ENCODE measurements at places on chromosomes 12 and 14.

GRCh38 chr12:30296486-30296885 is 399.2 kb downstream of the IPO8 start:
- DNase-seq = no peak

- DNase-seq = no peak
Measured at GRCh38 chr12:64714551-64714968, 44.6 kb downstream of the GNS start.

DNA sequence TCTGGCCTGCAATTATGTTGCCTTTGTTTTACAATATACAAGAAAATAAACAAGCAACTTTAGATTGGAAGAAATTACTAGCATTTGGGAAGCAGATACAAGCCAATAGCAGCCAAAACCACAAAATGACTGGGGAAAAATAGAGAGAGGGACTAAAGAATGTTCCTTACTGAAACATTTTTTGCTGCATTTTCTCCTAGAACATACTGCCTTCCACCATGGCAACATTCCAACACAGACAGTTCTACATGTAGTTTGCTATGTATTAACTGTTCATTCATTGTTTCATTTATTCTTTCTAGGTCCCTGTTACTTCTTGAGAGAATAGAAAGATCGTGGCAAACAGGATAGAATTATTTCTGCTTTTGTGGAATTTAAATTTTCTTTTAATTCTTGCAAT is 530.2 kb downstream of the RPS29 start:
- no peak for DNase-seq

DNA sequence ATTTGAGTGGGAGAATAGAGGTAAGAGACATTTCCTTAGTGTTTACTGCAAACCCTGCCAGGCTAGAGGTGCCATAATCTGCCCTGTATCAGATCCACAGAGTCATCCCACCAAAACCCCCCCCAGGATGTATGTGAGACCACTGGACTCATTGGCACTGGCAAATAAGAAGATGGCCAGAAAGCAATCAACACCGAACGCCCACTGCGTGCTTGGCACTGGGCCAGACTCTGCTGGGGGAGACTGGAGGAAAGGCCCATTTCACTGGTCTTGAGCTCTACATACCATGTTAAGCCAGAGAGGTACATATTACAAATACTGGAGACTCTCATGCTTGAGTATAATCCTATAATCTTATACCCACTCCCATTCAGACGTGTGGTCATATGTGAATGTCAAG is 44.0 kb downstream of the SMUG1 start:
- no peak for DNase-seq

GRCh38 chr14:21725250-21725649 is 51.6 kb upstream of the OR4E1 start:
- no peak for DNase-seq

DNA sequence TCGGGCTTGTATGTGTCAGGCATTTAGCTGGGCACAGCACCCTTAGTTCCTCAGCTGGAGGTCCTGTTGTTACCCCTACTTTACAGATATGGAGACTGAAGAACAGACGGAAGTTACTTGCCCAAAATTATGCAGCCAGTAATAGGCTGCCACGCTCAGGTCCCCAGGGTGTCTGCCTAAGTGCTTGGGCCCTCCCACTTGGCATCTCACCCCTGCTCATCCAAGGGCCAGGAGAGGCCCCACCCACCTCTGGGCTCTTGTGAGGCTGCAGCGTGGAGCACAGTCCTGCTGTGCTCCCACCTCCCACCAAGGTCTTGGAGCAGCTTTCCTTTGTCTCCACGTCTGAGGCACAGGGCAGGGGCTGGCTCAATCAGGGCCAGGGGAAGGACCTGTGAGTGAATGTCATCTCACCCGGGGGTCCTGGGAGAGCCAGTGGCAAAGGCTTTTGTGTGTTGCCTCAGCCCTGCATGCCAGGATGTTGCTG is 64.6 kb downstream of the BEGAIN start:
- DNase-seq = no peak

- no peak for DNase-seq
Measured at GRCh38 chr12:24537083-24537860, 411.6 kb downstream of the BCAT1 start.

GRCh38 chr12:9256341-9256740 is 48.1 kb upstream of the PZP start:
- DNase-seq = no peak

- peak; percentile 99 for DNase-seq
Measured at GRCh38 chr14:61558271-61558670, 137.0 kb upstream of the HIF1A start.

- DNase-seq = no peak
Measured at GRCh38 chr12:76702946-76703345, 61.0 kb upstream of the ZDHHC17 start.

DNA sequence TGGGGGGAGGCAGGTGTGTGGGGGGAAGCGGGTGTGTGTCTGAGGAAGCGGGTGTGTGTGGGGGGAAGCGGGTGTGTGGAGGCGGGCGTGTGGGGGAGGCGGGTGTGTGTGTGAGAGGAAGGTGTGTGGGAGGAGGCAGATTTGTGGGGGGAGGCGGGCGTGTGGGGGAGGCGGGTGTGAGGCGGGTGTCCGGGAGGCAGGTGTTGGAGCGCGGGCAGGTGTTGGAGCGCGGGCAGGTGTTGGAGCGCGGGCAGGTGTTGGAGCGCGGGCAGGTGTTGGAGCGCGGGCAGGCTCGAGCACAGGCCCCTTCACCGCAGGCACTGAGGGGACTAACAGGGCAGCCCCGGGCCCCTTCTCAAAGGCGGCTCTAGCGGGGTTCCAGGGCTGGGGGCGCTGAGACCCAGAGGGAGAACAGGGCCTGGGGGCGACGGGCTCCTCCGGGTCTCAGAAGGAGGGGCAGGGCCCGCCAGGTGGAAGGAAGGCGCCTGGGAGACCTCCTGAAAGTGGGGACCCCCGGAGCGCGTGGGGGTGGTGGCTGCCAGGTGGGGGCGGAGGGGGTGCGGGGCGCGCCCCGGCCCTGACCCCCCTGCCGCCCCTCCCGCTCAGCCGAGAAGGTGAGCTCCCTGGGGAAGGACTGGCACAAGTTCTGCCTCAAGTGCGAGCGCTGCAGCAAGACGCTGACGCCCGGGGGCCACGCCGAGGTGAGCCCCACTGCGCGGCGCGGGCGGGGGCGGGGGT is 3.2 kb downstream of the CRIP2 start:
- DNase-seq = no peak

DNA sequence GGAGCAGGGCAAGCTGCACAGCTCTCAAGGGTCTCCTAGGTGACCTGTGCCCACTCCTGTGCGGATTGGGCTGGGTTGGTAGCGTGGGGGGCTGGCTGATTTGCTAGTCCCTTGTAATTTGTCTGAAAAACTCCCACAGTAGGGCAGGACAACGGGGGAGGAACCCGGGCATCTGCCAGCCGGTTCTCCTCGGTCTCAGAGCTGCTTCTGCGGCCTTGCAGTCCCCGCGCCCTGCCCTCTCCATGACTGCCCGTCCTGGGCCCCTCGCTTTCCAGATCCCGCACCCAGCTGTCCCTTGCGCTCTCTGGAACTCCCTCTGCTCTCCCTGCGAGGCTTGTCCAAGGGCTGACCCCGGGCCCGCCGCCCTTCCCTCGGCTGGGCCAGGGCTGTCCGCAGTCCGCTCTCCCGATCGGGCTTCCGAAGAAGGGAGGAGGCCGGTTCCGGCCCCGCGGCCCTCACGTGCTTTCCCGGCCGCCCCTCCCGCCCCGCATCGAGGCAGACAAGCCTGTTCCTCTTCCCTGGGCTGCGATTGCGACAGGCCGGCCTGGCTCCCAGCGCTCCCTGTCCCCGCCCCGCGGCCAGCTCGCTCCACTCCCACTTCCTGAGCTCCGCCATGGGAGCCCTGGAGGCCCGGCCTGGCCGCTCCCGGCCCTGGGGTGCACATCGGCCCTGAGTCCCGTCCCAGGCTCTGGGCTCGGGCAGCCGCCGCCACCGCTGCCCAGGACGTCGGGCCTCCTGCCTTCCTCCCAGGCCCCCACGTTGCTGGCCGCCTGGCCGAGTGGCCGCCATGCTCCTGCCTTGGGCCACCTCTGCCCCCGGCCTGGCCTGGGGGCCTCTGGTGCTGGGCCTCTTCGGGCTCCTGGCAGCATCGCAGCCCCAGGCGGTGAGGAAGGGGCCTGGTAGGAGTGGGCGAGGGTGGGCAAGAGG is at the start of gene LTBR:
Gene LTBR (plus strand): TSS at position 591 of the 927 bp plus-strand sequence. CDS start 197 bp downstream, at position 788.
- peak; percentile 50 for DNase-seq

DNA sequence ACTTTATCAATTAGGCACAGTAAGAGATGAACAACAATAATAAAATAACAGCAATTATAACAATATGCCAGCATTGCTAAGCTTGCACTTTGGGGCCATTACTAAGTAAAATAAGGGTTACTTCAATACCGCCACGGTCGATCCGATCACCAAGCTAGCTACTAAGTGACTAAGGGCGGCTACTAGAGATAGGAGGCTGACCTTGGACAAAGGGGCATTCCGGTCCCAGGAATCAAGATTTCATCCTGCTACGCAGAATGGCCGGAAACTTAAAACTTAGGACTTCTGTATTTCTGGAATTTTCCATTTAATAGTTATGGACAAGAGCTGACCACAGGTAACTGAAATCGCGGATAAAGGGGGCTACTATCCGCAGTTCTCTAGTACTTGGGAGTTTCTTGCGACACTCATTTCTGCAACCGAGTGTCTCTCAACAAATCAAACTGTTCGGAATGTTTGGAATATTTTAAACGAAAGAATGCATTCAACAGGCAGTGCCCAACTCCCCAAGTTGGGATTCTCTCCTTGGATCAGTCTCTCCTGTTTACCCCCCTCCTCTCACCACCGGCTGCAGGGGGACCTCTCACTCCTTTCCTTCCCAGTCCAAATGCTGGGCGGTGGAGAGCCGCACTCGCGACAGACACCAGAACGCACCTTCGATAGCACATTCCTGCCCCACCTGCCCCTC is 650 bp downstream of the HEBP1 start:
- no peak for DNase-seq

DNA sequence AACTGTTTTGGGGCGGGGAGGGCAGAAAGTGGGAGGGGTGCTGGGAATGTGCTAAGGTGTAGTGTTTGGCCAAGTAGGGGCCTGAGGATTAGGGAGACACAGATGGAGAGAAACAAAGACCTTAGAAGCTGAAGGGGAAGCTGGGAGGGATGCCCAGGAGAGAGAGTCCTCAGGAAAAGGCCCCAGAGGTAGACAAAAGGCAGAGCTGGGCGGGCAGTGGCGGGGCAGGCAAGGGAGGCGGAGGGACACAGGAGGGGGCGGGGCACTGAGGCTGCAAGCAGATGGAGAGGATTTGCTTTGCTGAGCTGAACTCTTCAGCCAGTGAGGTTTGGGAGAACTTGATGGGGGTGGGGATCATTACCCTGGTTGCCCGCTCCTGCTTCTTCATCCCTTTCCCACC is 2.8 kb downstream of the PTMS start:
- DNase-seq = no peak

DNA sequence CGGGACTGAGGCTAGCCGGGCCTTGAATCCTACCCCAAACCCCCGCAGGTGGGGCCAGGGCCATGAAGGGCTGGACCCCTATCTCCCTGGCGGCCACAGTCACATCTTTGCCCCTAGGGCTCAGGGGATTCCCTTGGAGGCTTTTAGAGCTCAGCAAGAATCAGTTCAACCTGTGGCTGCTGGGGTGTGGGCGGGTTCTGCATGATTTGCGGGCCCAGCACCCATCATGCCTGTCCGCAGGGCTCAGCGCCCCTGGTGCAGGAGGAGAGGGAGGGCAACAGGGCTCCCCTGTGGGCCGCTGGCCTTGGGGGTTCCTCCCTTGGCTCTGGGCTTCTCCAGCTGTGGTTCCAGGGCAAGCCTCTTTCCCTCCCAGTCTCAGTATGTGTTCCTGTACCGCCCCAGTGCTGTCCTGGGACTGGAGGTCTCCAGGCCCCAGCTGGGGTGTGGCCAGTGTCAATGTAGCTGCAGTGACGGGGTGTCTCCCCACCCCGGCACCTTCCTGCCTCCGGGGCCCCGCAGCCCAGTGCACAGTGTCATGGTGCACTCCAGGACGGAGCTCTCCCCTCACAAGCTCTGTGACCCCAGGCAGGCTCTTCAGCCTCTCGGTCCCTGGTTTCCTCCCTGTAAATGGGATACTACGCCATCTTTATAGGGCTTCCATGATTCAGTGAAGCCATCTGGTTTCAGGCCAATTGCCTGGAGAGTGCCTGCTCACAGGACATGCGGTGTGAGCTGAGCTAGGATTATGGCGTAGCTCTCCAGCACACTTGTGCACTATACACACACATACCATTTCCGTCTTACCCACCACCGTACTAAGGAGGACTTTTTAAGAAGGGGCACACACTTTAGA is 9.9 kb upstream of the LBHD2 start:
- no peak for DNase-seq

GRCh38 chr12:124753993-124754392 is 109.7 kb downstream of the SCARB1 start:
- no peak for DNase-seq

GRCh38 chr14:99473458-99473857 is 7.2 kb downstream of the SETD3 start:
- DNase-seq = no peak

GRCh38 chr12:119328111-119328510 is 6.4 kb upstream of the CCDC60 start:
- no peak for DNase-seq

DNA sequence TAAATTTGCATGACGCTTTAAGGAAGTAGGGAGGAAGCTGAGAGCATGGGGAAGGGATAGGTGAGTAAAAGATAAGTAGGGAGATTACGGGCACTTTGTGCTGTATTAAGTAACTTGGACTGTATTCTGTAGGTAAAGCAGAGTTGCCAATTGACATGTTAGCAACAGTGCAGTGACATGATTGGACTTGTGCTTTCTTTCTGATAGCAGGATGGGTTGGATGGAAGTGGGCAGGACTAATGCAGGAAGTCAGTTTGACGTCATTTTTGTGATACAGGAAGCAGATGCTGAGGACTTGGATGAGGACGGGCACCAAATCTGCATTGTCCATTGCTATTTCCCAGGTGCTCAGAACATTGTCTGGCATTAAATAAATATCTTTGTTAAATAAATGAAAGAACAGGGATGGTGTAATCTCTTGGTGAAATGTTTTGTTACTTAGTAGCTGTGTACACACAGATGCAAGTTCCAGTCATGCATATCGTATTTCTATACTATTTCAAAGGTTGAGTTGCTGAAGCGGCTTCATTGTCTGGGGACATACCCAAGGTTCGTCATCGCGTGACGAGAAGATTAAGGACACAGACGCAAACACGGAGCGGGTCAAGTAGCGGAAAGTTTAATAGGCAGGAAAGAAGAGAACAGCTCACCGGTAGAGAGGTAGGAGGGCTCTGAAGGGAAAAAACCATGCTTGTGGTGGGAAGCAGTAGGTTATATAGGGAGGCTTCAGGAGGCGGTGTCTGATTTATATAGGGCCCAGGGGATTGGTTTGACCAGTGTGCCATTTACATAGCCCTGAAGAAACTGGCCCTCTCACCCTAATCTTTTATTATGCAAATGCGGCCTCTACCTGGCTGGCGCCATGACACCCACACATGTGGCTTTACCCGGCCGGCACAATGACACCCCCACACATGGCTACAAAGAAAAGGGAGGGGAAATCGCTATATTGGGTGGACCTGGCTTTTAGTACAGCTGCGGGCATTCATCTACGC is 30.7 kb downstream of the GUCY2C start:
- DNase-seq = no peak

- no peak for DNase-seq
Measured at GRCh38 chr12:29350080-29350479, 30.9 kb downstream of the ERGIC2 start.

- DNase-seq = no peak
Measured at GRCh38 chr12:108468196-108468968, 46.7 kb upstream of the FICD start.
